NCI-H526 treated with DMSO at 0.1 percent for 48 hours (cell line): ENCODE measurements at places on chromosomes 1 and 21.
A peak's percentile ranks its signal among the peaks of the same experiment; 100 is the strongest.

GRCh38 chr1:116411784-116412479, 38.9 kb downstream of the ATP1A1 start:
- peak; percentile 18 for DNase-seq

GRCh38 chr1:67589519-67590233, 95.3 kb upstream of the GADD45A start:
- DNase-seq, result no peak

- DNase-seq, result peak; percentile 76
These were observed at the start of gene EPHX1 for GRCh38 chr1:225809842-225810578. EPHX1 (plus strand) TSS chr1:225810124; CDS start chr1:225828730, 18,606 bp downstream.

DNA sequence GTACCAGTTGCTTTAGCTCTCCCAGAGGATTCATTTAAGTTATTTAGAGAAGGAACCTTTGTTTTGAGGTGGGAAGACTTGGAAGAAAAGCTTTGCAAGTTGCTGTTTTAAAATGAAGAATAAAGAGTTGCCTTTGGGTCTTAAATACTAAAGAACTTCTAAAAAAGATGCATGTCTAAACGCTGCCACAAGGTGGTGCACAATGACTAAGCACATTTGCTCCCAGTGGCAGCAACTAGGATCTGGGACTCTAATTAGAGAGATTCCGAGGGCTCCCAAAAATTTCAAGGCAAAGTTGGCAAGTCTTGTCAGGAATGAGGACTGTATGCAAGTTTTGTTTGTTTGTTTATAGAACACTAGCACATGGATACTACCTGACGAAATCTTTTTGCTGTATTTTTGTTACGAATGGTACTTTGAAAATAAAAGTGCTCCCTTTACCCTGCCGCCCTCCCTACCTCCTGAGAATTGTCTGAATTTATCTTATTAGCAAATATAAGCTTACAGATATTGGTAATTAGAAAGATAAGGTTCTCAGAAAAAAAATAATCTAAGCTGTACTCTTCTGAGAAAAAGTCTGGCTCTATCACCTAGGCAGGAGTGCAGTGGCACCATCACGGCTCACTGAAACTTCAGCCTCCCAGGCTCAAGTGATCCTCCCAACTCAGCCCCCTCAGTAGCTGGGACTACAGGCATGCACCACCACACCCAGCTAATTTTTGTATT, 121.8 kb downstream of the HFM1 start:
- peak; percentile 32 for DNase-seq

GRCh38 chr1:19737104-19737825, 62.5 kb downstream of the TMCO4 start:
- peak; percentile 34 for DNase-seq

DNA sequence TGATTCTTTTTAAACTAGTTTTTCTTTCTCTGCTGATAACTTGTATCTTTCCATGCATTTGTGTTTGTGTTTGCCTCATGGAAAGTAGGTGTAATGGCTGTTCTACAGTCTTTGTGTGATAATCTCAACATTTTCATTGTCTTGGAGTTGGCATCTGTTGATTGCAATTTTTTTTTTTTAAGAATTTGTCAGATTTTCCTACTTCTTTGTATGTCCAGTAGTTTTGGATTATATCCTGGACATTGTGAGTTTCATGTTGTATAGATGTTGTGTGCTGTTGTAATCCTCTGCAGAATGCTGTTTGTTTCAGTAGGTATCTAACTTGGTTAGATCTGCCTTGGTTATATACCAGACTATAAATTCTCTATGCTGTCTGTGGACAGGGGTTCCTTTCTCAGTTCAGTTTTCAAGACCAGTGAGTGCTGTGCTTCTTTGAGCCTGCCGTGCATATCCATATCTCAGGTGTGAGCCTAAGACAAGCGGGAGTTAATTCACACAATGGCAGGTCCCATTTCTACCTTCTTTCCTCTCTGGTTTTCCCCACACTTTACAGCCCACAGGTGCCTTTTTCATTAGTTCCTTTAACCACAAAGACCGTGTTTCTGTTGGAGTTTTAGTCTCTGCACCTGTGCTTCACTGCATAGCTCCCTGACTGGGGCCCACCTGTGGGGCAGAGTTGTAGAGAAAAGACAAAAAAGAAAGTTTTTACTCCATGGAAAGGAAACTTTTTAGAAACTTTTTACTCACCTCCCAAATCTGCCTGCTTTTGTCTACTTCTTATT, 69.9 kb downstream of the ITSN1 start:
- DNase-seq, result no peak

DNA sequence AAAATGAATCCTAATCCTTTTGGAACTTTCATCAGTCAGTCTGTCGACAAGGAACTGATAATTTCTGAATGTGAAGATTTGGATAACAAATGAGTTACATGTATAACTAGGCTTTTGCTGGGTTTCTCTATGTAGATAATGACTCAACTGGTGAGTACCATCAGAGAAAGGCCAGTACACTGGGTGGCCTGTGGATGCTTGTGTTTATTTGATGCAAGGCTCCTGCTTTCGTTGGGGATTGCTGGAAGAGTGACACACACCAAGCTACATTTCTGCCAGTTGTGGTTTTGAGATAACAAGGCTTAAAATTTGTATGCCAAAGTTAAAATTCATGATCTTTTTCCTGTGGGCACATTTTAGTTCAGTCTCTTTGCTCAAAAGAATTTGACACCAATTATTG, 115.7 kb upstream of the UBE2U start:
- DNase-seq, result peak; percentile 34

- DNase-seq, result no peak
These were observed 550.9 kb downstream of the USP25 start for GRCh38 chr21:16280686-16281091.

- no peak for DNase-seq
These were observed 108.1 kb upstream of the CSF3R start for GRCh38 chr1:36590771-36591170.

DNA sequence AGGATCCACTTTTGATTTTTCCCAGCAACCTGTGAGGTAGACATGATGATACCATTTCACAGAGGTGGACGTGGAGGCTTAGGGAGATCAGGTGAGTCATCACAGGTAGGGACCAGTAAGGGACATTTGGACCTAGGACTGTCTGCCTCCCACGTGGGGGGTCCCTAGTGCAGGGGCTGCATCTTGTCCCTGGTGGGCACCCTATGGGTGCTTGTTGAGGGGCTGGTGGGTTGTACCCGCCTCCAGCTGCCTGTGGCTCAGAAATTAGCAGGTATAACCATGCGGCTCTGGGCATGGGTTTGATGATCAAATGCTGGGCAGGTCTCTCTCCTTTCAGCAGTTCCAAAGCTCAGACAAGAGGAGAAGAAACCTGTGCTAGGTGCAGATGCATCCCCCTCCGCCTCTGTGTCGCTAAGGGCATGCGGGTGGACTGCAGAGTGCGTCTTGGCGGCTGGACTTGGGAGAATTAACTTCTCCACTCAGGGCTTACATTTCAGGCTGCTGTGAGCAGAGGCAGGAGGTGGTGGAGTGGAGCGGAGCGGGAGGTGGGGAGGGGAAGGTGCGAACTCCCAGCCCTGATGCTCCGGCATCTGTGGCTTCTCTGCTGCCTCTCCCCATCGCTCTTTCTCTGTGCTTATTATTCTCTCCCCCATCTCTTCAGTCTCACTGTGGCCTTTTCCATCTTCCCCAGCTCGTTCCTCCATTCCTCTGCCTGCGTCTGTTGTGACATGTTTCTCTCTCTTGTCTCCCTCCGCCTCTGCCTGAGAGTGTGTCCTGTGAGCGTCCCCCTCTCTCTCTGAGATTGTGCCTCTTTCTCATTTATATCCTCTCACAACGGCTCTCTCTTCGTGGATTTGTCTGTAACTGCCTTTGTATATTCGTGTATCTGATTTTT, 146.8 kb downstream of the PTPRU start:
- no peak for DNase-seq
